ENCODE measurements at places on chromosomes 2 and 18. TPM values are rescaled to one million over a fixed set of nuclear protein-coding genes. Genes with fewer than 3 reads are reported as not detected.

Gene QPCT
- 63.0 TPM for total RNA-seq

GRCh38 chr18:77607087-77607486, 357.4 kb downstream of the GALR1 start:
- no peak for DNase-seq

Gene NOL4
- 4.5 TPM for total RNA-seq

DNA sequence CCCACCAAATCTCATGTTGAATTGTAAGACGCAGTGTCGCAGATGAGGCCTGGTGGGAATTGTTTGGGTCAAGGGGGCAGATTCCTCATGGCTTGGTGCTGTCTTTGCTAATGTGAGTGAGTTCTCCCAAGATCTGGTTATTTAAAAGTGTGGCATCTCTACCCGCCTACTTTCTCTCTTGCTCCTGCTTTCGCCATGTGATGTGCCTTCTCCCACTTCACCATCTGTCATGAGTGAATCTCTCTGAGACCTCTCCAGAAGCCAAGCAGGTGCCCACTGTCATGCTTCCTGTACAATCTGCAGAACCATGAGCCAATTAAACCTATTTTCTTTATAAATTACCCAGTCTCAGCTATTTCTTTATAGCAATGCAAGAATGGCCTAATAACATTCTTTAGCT, 246.6 kb upstream of the CDH20 start:
- DNase-seq: no peak

DNA sequence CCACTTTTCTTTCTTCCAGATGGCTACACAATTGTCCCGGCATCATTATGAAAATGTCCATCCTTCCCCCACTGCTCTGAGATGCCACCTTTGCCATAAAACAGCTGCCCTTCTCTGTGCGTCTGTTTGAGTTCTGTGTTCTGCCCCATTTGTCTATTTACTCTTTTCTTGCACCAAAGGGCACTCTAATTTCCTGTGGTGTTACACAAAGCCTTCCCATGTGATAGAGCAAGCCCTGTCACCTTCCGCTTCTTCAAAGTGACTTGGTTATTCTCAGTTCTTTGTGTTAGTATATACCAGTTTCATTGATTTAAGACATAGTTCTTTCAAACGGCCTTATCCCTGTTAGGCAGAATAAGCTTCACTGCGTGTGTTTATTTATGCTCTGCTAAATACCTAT, 84.1 kb downstream of the FBXO15 start:
- DNase-seq: no peak

Gene PROKR1
- not detected for total RNA-seq

GRCh38 chr18:379681-380330, 112.0 kb upstream of the THOC1 start:
- DNase-seq: no peak

DNA sequence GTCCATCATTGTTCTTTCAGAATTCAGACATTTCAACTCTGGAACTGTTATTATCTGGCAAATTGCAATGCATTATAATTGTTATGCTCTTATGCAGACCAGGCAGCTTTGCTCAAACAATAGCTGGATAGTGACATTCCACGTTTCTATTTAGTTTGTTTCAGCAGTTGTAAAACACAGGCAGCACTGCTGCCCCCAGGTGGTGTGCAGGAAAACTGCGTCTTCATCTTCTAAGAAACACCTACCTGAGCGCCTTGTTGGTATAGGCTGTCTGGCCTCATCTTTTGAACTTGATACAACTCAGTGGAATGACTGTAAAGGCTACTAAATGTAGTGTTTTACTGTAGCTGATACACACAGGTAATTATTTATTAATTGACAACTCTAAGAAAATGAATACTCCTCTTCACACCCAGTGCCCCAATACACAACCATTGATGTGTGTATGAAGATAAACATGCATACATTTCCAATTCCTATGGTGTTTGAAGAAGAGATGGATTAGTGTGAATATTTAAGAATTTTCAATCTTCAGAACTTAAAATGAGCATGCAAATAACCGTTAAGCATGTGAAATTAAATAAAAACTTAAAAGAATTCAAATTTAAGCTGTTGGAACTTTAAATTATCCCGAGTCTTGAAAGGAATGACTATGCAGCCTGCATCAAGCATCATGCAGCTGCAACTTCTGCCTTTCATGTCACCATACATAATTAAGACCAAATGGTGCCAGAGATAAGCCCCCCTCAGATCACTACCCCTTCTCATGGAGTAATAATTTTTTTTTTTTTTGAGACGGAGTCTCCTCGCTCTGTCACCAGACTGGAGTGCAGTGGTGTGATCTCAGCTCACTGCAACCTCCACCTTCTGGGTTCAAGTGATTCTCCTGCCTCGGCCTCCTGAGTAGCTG, 85.6 kb downstream of the CD8B2 start:
- DNase-seq: no peak

Gene CHRND
- total RNA-seq: not detected

DNA sequence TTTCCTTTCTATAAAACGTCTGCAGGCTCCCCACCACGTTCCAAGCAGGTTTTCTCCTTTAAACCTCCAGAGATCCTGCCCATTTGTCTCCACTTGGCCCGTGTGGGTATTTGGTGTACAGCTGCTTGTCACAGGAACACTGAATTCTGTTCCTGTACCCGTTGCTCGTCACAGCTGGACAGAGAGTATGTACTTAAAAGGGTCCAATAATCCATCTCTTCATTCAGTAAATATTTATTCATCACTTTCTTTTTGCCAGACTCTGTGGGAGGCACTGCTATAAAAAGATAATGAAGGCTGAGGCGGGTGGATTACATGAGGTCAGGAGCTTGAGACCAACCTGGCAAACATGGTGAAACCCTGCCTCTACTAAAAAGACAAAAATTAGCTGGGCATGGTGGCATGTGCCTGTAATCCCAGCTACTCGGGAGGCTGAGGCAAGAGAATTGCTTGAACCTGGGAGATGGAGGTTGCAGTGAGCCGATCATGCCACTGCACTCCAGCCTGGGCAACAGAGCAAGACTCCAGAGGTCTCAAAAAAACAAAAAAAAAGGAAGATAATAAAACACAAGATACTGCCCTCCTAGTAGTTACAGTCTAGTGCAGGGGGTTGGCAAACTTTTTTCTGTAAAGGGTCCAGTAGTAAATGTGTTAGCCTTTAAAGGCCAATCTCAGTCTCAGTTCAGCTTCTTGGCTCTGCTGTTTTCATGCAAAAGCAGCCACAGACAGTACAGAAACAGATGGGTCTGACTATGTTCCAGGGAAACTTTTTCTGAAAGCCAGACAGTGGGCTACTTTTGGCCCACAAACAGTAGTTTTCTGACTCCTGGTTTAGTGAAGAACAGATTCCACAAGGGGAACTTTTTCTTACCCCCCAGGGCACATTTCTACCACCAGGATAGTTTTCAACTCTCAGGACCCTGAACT, 309.9 kb upstream of the RAB12 start:
- DNase-seq: no peak

Gene TRABD2A
- total RNA-seq: 1.5 TPM

GRCh38 chr2:219344751-219345430, 12.3 kb upstream of the RESP18 start:
- peak; percentile 86 for DNase-seq

- DNase-seq: no peak
Measured at GRCh38 chr2:46774499-46775228, 140.9 kb downstream of the MCFD2 start.

GRCh38 chr18:48740851-48741485, 202.1 kb downstream of the CTIF start:
- no peak for DNase-seq

- no peak for DNase-seq
Measured at GRCh38 chr2:16855183-16855582, 189.5 kb upstream of the CYRIA start.

Gene TMEM182
- 0.63 TPM for total RNA-seq

Gene ABCG8
- total RNA-seq: not detected

GRCh38 chr18:12552879-12553242, 105.0 kb downstream of the SPIRE1 start:
- DNase-seq: no peak

Gene PLEKHM3
- total RNA-seq: 19.0 TPM

DNA sequence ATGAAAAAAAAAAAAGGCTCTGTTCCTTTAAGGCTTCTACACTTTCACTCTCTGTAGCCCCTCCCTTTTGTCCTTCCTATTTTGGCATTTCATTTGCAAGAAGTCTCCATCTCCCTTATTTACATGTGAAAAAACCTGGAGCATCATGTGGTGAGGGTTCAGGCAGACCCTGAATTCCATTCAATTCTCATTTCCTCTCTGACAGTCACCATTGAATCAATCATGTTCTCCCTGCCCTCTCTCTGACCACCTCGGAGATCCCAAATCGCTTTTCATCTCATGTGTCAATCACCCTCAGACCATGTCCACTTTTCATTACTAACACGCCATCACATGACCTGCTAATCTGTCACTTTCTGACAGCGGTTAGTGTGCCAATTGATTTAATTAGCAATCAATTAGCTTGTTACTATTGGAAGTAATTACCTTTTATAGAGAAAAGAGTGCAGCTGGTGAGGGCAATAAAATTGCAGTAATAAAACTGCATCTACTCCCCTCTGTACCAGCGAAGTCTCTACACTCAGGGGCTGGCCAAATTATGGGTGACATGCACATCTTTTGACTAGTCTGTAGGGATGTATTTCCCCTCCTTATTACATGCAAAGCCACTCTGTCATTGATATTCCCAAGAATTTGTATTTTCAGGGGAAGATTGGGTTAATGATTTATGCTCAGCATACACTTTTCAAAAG, 317.4 kb downstream of the EN1 start:
- no peak for DNase-seq

DNA sequence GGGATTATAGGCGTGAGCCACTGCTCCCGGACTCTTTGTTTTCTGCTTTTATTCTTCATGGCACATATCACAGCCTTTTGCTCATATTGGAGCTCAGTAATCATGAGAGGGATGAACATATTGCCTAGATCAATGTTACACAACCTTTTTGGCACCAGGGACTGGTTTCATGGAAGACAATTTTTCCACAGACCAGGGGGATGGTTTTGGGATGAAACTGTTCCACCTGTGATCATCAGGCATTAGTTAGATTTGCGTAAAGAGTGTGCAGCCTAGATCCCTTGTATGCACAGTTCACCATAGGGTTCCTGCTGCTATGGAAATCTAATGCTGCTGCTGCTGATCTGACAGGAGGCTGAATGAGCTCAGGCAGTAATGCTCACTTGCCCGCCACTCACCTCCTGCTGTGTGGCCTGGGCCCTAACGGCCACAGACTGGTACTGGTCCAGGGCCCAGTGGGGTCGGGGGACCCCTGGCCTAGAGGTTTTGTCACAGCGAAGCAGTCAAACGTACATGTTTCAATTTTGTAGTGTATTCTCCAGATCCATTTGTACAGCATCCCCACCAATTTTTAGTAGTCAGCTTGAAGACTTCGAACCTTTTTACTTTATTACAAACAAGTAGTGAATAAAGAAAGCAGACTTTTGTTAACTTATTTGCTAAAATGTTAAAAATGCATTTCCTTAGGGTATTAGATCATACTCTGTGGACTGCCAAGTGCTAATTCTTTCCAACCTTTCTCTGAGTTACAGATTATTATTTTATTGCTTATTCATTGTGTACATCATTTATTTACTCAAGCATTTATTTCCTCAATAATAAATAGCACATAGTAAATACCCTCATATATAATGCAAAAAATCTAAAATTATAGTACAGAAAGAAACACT, 6.2 kb downstream of the DAW1 start:
- DNase-seq: no peak

DNA sequence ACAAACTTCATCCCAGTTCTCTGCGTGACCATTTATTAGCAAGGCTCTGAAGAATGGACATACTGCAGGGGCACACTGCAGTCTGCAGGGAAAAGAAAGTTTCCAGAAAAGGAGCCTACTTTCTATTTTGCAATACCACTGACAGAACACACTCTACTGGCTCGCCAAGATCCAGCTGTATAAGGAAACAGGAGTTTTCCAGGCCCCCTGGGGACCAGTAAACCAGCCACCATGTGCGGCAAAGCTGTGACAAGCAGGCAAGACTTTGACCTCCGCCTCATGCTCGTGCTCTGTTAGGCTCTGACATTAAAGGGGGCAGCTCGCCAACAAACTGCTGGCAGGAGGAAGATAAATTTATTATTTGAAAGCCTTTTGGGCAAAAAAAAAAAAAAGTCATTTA, 67.3 kb downstream of the CCBE1 start:
- peak; percentile 81 for DNase-seq
